ENCODE measurements at places on chromosomes 5 and 9.

DNA sequence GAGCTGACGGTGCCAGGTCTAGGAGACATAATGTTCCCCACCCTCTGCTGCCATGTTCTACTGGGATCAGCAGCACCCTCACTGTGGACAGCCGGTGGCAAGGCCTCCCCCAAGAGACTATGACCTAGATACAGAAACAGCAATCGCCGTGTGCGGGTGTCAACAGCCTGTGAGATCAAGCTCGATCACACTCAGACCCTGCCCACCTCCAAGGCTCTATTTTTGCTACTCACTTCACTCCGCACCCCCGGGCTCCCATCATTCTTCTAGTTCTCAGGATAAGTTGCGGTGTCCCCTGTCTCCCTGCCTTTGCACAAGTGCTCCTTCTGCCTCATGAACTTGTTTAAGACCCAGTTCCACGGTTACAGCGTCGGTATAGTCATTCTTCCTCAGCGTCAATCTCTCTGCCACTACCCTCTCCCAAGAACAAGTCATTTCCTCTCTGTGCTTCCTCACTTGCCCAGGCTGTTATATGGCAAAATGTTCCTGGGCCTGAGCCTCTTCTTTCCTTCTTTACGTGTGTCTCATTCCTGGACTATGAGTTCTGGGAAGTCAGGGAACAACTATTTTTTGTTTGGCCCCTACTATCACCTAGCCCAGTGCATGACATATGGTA lies 5.4 kb upstream of the DOCK8 start:
- DNase-seq: no peak

- no peak for DNase-seq
Observed at GRCh38 chr9:78032730-78033457, 1.3 kb upstream of the GNAQ start.

DNA sequence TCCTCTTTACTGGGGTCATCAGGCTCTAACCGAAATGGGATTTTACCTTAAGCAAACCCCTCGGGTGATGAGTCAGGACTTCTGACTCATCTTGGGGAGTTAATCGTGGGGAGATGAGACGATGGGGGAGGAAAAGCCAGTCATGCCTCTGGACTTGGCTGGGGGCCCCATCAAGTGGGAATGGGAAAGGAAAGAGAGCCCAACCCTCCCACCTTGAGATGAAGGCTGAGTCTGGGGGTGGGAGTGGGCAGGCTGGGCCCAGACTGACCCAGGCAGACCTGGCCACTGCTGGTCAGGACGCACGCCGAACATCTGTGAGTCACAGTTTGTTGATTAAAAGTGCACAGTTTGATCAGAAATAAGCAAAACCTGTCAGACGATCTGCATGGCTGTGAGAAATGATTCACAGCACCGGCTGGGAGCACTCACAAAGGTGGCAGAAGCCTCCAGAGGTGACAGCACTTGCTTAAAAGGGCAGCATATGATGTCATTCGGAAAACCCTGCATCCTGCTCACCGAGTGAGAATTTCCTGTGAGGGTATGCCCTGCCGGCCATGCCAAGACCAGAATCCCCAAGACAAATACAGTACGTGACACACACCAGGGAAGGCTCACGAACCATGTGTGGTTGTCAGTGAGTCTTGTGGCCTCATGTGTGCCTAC lies 50.0 kb upstream of the SLC25A51 start:
- DNase-seq: no peak

DNA sequence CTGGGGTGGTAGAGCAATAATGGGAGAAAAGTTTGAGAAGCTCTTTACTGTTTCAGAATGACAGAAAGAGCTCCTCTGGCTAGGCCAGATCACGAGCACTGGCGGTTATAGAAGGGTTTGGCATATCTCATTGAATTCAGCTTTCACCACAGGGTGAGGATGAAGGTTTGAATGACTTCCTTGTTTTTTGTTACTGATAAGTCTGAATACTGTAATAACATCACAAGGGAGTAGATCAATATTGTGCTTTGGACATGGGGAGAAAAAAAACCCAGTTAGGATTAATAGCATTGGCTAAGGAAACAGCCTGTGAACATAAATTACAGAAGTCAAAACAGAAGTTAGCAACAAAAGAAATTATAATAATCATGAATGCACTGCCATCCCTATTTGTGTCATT lies 9.4 kb downstream of the PHAX start:
- no peak for DNase-seq

GRCh38 chr5:172769616-172770373 lies 1.2 kb downstream of the DUSP1 start:
- DNase-seq: no peak

DNA sequence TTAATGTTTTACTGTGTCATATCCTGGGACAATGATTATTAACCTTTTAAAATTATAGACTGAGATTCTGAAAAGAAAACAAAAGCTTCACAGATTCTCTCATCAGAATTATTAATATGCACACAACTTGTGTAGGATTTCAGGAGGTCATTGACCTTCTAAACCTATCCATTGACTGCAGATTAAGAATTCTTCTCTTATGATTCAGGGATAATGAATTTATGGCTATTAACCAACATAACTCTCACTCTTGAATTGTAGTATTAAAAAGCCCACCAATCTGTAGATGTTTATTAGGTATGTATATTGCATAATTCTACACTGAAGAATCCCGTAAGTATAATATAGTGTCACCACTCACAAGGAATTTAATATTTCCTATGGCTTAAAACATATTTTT lies 179.8 kb downstream of the PBX3 start:
- no peak for DNase-seq

DNA sequence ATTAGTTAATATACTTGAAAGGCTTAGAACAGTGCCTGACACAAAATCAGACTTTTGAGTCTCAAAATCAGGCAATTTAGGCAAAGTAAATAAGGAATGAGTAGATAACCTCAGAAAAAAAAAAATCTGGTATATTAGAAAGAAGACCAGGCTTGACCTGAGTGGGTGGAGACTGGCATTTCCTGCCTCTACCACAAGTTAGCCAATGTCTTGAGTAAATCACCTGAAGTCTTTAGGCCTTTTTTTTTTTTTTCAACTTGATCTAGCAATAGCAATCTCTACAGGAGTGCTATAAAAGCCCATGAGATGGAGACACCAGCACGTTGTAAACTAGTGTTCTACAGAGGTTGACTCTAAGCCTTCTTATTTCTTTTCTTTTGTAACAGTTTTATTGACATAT lies 104.2 kb upstream of the RASEF start:
- no peak for DNase-seq

GRCh38 chr9:126635661-126636439 lies 22.1 kb downstream of the LMX1B start:
- no peak for DNase-seq

- DNase-seq: no peak
Observed at GRCh38 chr9:110916403-110916802, 121.9 kb downstream of the LPAR1 start.

DNA sequence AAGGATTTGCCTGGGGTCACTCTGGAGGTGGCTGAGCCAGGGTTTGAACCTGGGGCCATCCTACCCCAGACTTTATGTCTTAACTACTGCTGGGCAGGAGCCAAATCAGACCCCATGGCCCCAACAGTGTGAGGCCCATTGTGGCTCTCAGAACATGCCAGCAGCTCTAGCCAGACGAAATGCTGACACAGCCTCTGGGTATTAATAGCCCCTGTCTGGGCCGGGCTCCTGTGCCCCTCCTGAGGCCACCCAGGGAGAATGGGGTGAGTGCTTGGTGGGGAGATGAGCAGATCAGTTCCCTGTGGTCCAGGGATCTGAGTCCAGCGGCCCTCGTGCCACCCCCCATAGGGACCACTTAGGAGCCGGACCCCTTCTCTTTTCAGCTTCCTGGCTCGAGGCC lies 2.2 kb upstream of the PLPP7 start:
- DNase-seq: no peak

- no peak for DNase-seq
Observed at GRCh38 chr5:55904152-55904551, 53.0 kb downstream of the IL31RA start.

GRCh38 chr5:123436201-123436600 lies 13.0 kb upstream of the CEP120 start:
- no peak for DNase-seq

DNA sequence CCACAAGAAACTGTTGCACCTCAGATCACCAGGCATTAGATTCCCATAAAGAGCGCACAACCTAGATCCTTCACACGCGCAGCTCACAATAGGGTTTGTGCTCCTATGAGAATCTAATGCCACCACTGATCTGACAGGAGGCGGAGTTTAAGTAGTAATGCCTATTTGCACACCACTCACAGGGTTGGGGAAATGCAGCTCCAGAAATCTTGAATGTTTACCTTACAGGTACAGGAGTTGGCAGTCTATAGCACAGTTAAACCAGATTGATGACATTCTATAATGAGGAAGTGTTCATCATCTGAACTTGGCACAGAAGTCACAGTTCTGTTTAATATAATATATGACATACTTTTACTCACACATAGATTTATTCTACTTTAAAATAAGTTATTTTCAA lies 732.2 kb upstream of the ZNF608 start:
- DNase-seq: no peak

- no peak for DNase-seq
Observed at GRCh38 chr9:17876687-17877086, 297.8 kb downstream of the SH3GL2 start.

DNA sequence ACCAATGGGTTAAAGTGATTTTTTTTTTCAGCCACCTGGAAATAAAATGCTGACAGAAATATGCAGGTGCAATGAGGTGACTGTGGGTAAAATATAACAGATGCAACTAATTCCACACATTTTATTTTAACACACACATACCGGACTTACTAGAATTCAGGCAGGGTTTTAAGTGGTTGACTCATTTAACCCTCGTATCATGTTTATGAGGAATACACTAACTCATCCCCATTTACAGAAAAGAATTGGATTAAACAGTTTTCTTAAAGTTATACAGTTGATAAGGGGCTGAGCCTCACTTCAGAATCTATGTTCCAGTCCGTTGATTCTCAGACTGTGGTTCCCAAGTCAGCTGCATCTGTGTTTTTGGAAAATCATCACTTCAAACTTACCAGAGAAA lies 207.5 kb downstream of the CHSY3 start:
- DNase-seq: no peak

DNA sequence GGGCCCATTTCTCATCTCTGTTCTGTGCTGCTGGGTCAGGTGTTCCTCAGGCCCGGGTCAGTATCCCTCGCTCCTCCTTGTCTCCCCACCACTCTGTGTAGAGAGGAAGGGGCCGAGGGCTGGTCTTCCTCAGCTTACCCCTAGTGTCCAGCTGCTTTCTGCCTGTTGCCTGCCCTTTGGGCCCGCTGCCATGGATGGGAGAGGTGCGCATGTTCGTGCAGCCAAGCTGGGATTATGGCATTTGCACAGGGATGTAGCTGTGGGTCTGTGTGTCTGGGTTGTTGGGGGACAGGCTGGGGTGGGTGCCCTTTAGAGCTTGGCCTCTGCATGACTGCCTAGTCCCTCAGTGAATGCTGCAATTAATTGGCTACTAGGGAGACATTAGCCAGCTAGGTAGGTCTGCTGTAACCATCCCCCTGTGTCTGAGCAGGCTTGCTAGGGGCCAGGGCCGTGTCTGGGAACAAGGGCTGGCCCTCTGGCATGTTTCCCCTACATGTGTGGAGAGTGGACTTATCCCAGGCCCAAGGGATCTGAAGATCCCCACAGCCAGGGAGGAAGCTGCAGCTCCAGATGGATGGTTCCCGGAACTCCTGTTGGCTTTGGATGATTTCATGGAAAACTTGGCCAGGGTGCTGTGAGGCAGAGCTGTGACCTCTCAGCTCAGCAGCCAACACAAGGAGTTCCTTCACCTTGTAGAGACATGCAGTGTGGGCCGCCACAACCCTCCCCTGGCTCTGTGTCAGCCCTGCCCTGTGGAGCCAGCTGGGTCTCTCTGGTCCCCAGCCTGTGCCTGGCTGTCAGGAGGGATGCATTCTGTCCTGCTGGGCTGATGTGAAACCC lies 161.9 kb downstream of the MACROH2A1 start:
- DNase-seq: no peak

- no peak for DNase-seq
Observed at GRCh38 chr9:124190761-124191160, 67.0 kb upstream of the NEK6 start.

- DNase-seq: no peak
Observed at GRCh38 chr9:116574027-116574679, 113.0 kb upstream of the TRIM32 start.

DNA sequence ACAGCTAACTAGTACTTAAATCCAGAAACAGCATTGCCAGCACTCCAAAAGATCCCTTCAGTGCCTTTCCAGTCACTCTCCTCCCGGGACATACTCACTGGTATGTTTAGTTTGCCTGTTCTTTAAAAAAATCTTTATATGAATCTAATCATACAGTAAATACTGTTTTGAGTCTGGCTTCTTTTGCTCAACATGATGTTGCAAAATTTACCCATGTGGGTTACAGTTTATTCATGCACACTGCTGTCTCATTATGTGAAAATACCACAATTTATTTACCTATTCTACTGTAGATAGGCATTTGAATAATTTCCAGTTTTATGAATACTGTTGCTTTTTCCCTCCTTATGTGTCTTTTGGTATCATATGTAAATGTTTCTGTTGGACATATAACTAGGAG lies 13.5 kb downstream of the NDFIP1 start:
- DNase-seq: no peak

DNA sequence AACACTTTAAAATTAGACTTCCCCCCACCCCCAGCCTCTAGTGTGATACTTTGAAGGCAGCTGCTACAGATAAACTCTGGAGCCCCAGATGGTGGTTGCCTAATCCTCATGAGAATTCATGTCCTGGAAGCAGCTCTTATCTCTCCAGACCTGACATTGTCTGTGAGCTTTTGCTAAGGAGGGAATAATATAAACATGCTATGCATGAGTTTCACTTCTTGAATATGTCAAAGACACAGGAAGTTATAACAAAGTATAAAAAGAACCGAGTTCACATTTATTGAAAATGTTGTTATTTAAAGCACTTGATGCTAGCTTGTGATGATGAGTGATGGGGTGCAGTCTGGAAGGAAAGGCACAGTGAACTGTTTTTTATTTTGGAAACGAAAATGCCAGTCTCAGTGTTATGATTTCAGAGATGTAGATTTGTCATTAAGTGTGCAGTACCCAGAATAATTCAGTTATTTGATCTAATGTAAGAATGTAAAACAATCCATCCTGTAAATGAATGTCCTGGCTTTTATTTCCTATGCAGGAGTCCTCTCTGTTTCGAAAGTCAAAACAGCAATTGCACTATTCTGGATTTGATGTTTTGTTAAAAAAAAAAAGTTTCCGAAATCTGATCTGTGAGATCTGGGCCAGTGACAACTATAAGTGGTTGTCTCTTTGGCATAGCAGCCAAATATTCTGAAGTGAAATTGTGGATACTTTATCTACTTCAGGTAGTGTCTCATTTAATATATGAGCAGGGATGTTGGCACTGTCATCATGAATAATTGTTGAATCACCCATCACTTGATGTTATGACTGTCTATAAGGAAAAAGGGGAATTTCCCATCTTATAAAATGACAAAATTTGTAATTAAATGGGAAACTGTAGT lies 77.0 kb downstream of the ZCCHC7 start:
- no peak for DNase-seq

GRCh38 chr5:114056185-114056538 lies 305.7 kb upstream of the KCNN2 start:
- no peak for DNase-seq

Data from stimulated activated CD4-positive, alpha-beta T cell treated with anti-CD3 and anti-CD28 coated beads, Interleukin-15, amount 100 ng/mL, for 1 hour (primary cell).